ENCODE measurements at places on chromosomes 7 and 10.

DNA sequence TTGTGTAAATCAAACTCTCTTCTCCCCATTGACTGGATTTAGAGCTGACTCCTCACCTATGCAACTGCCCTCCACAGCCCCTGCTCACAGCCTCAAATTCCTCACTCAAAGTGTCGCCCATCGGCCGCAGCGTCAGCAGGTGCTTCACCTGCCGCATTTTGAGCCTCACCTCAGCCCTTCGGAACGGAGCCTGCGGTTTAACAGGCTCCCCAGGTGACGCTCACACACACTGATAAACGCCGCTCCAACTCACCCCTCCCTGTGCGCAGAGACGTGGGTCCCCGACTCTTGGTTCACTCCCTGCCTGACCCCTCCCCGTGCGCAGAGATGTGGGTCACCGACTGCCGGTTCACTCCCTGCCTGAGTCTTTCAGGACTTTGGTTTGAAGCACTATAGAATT is 57.1 kb downstream of the CARD11 start:
- DNase-seq, result no peak

DNA sequence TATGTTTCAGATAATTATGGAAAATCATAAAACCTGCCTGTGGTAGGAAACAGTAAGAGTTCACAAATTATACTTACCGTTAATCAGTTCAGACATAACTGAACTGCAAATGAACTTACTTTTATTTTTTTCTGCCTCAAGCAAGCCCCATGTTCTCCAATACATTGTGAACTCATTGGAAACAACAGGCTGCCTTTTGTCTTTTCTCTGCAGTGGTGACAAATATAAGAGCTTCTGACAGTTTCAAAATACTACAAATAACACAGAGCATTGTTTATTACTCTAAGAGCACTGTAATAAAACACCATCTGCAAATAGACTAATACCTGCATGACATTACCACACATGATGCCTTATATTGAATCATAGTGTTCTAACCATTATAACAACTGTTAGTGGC is 94.0 kb upstream of the CDCA7L start:
- no peak for DNase-seq

DNA sequence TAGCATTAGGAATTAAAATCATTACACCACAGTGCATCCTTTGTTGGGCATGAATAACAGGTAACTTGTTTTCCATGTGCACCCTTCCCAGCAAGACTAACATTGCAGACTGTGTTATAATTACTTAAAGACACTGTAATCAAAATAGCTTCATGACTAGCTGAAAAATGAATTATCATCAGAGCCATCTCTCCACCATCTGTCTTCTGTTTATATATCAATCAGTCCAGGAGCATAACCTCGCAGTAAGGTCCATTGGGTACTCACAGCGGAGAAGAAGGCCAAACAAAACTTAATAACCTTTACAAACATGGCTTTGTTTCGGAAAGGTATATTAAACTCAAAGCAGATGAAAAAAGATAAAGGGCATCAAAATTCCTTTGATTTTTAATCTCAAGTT is 90.6 kb downstream of the ODAD2 start:
- DNase-seq, result no peak

- no peak for DNase-seq
These were observed 44.7 kb downstream of the COL13A1 start for GRCh38 chr10:69846293-69846921.

- DNase-seq, result no peak
These were observed 703.2 kb downstream of the XPNPEP1 start for GRCh38 chr10:109219935-109220605.

DNA sequence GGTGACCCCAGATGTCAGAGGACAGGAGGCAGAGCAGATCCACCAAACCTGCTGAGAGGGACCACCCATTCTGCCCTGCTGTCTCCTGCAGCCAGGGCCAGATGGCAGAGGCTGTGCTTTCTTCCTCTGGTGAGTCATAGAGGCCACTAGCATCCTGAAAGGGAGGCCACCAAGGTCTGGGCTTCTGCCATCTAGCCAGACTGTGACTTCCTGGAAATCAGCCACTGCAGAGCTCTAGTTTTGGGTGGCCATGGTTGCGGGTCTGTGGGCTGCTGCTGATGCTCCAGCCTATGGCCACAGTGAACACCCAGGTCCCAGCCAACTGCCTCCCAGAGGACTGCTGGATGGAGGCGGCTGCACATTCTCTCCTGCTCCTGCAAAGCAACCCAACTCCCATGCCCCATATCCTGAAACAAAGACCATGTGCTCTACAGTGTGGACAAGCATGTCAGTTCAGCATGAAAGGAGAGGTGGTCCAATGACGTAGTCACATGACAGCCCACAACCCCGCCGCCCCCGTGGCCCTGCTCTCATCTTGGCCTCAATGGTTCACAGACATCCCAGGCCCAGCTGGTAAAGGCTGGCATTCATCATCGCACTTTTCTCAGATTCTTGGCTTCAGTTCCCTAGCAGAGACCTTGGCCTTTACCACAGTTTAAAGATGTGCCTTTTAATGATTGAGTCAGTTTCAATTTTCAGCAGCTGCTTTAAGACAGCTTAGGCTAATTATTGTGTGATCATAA is 73.9 kb upstream of the CXCL12 start:
- no peak for DNase-seq

DNA sequence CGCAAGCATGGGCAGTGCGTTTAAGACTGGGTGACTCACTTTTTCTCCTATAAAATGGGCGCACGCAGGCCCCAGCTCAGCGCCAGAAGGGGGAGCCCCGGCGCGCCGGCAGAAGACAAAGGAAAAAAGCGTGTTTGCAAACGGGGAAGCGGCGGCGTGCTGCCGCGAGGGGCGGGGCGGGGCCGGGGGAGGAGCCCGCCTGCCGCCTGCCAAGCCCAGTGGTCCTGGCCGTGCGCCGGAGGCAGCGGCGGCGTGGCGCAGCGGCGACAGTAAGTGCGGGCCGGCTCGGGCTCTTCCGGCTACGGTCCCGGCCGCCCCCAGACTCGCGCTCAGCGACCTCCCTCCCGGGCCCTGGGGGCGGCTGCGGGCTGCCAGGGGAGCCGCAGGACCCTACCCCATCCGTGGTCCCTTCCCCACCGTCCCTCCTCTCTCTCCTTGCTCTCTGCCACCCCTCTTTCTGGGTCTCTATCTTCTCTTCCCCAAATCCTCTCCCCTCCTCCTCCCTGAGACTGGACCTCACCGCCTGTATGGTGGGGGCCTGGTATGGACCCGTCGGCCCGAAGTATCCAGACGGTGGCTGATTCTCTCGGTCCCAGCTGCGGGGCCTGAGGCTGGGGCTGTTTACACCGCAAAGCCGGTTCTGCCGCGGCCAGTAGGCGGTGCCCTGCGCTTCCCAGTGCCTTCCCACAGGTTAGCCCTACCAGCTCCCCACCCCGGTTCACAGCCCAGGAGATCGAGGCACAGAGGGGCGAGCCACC is at the start of gene SLC29A3:
Gene SLC29A3, plus strand, starts transcription at position 218 of the 758 bp plus-strand sequence. Its CDS starts 51 bp downstream, at position 269.
- DNase-seq, result peak; percentile 80

DNA sequence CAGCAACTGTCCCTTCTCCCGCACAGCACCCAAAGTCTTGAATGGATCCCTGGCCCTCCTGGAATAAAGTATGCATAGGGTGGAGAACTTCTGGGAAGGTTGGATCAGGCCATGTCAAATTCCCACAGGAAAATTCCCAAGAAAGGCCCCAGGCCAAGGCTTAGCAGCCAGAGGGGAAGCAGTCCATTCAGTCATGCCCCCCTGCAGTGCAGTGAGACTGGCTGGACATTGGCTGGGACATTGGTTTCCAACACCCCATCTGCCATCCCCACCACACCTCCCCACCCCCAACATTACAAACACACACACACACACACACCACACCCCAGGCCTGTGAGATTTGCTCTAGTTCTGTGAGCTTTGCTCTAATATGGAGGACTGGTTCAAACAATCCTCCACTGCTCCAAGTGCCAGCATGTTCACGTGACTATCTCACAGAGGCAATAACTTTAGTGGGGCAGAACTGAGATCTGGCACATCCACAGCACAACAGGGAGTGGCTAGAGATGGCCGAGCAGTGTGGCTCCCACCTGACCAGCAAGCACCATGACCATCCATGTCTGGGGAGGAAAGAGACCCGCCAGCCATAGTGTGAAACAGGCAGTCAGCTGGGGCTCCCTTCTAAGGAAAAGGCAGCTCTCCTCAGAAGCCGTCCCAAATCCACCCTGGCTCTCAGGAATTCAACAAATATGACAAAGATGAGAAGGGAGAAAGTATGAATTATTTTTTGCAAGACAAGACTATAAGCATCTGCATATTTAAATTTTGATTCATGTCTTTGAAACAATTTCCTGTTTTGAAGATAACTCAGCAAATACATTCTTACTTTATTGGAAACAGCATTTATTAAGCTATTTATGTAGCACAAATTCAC is 6.7 kb upstream of the FAM170B start:
- DNase-seq, result no peak

DNA sequence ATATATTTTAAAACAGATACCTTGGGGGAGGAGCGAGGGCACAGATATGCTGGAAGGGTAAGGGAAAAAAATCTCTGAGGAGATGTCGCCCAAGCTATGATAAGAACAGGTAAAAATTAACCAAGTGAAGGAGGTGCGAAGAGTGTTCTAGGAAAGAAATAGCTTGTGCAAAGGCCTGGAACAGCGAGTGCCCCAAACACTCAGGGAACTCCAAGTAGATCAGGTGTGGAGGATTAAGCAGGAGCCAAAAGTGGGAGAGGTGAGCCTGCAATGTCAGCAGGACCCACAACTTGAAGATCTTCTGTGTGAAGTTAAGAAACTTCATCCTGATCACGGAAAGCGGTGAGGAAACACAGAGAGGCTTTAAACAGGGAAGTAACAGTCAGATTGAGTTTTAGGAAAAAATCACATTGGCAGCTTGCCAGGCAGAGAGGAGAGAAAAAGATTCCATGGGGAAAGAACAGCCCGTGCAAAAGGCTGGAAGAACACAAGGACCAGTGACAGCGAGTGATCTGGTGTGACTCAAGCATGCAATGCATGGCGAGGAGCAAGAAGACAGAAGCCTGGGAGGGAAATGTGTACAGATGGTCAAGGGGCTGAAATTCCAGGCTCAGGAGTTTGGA is 30.7 kb downstream of the FGF8 start:
- peak; percentile 41 for DNase-seq

DNA sequence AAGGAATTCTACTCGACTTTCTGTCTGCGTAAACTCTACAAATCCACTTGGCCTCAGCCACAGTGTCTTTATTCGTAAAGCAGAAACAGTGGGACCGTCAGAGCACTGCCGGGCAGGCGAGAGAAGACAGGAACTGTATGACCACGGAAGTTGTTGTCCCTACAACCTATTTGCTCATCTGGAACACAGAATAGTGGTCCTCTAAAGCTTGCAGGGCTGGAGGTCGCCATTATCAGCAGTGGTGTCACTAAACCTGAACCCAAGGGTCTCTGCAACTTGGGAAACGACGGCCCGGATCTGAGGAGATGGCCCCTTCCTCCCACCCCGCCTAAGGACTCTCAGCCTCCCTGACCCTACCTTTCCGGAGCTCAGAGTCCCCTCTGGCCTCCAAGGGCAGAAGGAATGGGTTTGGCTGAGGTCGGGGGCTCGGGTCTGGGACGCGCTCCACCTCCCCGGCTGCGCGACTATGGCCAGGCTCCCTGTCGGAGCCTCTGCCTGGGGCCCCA is 442 bp downstream of the STYXL1 start:
- DNase-seq, result no peak

DNA sequence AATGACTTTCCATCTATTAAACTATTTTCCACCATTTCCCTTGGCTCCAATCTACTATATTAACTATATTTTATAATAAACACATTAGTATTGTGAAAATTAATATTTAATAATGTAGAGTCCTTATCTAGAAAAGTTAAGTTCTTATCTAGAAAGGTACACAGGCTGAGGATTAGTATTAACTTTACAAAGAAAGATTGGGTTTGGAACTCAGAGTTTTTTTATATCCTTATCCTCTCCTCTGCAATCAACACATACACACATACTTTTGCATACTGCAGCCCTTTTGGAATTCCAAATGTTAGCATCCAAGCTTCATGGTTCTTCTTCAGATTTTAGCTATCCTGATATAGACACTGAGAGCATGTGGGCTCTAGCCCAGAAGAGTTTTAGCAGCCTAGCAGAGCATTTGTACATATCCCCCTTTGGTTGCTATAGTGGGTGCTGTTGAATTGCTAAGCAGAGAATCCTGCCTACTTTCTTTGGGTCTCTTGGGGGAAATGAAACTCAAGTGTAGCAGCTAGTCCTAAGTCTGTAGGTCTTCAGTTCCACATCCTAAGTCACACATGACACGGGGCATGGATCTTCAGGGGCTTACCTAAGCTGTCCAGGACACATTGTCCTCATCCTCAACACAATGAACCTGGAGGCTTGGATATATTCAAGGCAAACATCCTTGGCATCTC is 874.6 kb downstream of the LRMDA start:
- DNase-seq, result no peak

GRCh38 chr7:18038382-18038781 is 10.7 kb upstream of the PRPS1L1 start:
- no peak for DNase-seq

- no peak for DNase-seq
These were observed 5.2 kb downstream of the TSPAN12 start for GRCh38 chr7:120852700-120853099.

GRCh38 chr7:49597805-49598204 is 175.6 kb upstream of the VWC2 start:
- no peak for DNase-seq

- no peak for DNase-seq
These were observed 96.4 kb downstream of the CUX1 start for GRCh38 chr7:101913851-101914250.

- DNase-seq, result no peak
These were observed 437.9 kb downstream of the SDK1 start for GRCh38 chr7:3738964-3739363.

GRCh38 chr10:121015916-121016315 is 164.8 kb downstream of the WDR11 start:
- DNase-seq, result no peak

DNA sequence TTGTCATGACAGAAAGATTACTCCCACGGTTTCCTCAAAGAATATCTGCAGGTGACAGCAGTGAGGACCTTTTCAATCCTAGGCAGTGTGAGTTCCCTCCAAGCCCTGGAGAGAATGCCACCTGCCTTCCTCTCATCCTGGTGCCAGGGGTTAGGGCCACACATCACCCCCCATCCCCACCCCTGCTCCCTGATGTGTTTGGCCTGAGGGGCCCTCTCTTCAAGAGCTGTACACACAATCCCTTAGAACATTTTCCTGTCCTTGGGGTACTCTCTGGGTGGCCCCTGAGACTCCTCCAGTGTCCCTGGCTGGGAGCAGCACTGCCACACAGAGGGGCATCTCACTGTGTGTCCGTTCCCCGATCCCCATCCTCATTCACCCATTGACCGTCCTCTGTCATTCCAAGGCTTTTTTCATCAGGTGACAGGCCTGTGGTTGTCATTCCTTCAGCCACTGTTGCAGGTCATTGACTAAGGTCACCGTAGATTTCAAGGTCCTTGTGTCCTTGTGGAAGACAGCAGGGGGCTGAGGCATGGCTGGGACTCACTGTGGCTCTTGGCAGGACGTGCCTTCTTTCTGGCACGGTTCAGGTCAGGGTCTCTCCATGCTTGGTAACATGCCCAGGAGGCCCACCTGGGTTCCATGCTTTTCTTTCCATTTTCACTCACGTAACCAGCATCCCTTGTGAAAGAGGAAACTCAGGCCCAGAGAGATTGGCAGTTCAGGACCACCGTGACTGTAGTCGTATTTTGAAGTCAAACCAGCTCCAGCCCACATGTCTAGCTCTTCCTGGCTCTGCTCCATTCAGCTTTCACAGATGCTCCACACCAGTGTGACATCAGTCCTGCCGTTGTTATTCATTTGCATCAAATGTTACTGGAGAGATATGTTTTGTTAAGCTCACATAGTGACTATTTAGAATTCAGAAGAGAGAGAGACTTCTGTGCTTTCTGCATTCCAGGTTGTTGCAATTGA is 26.8 kb upstream of the BTBD16 start:
- DNase-seq, result no peak

GRCh38 chr10:66917104-66917503 is 8.7 kb upstream of the LRRTM3 start:
- no peak for DNase-seq

- no peak for DNase-seq
These were observed 111.2 kb downstream of the PTPRN2 start for GRCh38 chr7:158476331-158476932.
